GM13977 (cell line): ENCODE measurements at places on chromosomes 1 and 21.

GRCh38 chr1:24228311-24228710, 41.2 kb upstream of the IFNLR1 start:
- DNase-seq = no peak

GRCh38 chr1:240046000-240046399, 45.7 kb upstream of the FMN2 start:
- DNase-seq = no peak

DNA sequence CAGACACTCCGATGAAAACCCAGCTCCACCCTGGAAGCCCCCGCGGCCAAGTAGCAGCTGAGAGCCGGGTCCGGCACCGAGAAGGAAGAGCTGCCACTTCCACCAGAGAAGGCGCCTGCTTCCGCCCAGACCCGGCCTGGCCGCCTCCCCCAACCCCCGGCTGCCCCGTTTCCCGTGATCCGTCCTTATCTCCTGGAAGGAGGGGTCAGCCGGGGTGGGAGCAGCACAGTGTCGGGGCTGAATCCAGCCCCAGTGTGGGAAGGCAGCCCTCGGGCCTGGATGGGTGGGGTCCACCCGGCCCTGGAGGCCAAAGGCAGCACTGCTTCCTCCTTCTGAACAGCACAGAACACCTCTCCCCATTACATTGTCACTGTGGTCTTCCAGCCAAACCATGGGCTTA, 69.4 kb downstream of the MEGF6 start:
- DNase-seq = no peak

DNA sequence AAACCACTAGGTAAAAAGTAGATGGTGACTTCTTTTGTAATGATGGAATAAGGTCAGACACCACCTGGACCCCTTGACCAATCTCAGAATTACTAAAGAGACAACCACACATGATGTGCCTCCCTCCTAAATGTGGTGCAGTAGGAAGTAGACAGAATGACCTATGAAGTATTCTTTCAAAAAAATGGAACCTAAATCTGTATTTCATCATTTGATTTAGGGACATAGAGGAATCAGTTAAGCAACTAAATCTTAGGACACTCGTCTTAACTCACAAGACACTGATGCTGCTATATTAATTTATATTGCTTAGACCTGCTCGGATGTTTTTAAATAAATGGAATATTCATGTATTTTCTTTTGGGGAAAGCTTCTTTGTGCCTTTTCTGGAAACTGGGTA, 80.9 kb upstream of the IRF2BP2 start:
- DNase-seq = no peak

DNA sequence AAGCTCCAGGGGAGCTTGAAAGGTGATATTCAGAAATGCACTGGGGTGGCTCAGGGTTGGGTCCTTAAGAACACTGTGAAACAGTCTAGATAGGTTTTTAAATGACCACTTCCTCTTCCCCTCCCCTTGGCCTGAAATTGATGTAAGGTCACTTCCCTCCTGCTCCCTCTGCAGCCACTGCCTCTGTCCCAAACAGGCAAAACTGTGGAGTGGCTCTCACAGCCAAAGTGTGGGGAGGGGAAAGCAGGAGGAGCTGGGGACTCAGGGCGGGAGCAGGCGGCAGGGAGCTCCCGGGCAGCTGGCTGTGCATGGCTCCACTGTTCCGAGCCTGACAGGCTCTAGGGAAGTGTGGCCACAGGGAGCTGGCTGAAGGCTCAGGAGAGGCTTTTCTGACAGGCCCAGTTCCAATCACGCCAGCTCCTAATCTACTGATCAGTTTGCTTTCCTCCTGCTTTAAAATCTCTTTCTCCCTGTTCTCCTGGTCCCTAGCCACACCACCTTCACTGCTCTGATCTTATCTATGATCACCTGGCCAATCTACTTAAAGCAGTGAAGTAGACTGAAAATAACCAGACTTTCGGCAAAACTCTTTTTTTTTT, 5.1 kb upstream of the CSRP1 start:
- peak; percentile 61 for DNase-seq

DNA sequence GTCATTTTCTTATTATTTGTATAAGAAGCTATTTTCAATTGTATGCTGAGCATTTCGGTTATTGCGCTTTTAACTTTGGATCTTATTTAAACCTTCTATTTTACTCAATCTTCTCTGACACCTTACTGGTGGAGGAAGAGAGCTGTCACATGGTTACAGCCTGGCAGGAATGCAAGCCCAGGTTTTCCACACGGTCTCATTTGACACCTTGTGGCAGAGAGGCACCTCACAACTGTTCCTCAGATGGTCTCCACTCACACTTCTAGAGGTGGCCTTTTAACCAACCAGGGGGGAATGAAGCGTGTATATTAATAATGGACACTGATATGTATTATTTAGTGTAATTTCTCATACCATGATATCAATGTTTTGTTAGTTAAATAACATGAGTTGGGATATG, 9.6 kb downstream of the OR2T33 start:
- DNase-seq = no peak

- no peak for DNase-seq
These were observed 110.8 kb downstream of the LACTBL1 start for GRCh38 chr1:22861764-22862440.

- DNase-seq = no peak
These were observed 121.0 kb upstream of the CXADR start for GRCh38 chr21:17391811-17392340.

GRCh38 chr1:176682830-176683535, 220.0 kb downstream of the PAPPA2 start:
- DNase-seq = no peak

DNA sequence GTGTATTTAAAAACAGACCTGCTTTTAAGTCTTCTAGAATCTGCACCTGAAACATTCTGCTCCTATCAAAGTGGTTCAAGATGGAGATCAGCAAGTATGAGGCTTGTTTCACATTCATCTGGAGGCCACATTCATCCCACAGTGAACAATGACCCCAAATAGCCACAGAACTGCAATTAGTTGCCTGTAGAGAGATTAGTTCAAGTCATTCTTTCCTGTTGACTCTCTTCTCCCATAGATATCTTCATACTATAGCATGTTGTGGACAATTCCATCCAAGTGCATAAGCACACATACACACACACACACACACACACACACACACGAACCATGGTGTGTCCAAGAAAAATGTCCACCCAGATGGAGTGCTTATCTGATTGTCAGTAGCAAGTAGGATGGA, 101.7 kb upstream of the FGGY start:
- no peak for DNase-seq

- peak; percentile 70 for DNase-seq
These were observed 9.5 kb upstream of the KCNA2 start for GRCh38 chr1:110615548-110616130.
